Epithelial cell of prostate (primary cell): ENCODE measurements at places on chromosomes 16 and 17.

- no peak for DNase-seq
Observed at GRCh38 chr17:21389394-21389793, 13.2 kb downstream of the KCNJ12 start.

GRCh38 chr16:5633845-5634440 lies 536.3 kb upstream of the EEF2KMT start:
- no peak for DNase-seq

GRCh38 chr17:43808076-43808475 lies 24.9 kb downstream of the MPP3 start:
- no peak for DNase-seq

- no peak for DNase-seq
Observed at GRCh38 chr16:84161801-84162200, 16.7 kb downstream of the DNAAF1 start.

- DNase-seq, result no peak
Observed at GRCh38 chr16:25868706-25869370, 177.1 kb downstream of the HS3ST4 start.

DNA sequence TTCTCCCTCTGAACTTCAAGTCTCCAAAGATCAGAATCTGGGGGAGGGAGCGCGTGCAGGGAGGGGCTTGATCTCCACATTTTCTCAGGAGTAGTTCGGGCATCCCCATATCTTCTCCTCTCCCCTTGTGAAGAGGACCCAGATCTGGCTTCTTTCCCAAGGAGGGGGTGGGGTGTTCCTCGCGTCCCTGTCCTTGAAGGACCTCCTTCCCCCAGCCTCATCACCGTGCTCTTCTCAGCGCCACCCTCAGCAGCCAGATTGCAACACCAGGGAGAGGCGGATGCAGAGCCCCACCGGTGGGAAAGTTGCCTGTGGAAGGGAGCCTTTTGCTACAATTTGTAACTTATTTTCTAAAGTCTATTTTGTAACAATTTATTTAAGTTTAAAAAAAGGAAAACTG lies 5.7 kb downstream of the PRSS53 start:
- no peak for DNase-seq

DNA sequence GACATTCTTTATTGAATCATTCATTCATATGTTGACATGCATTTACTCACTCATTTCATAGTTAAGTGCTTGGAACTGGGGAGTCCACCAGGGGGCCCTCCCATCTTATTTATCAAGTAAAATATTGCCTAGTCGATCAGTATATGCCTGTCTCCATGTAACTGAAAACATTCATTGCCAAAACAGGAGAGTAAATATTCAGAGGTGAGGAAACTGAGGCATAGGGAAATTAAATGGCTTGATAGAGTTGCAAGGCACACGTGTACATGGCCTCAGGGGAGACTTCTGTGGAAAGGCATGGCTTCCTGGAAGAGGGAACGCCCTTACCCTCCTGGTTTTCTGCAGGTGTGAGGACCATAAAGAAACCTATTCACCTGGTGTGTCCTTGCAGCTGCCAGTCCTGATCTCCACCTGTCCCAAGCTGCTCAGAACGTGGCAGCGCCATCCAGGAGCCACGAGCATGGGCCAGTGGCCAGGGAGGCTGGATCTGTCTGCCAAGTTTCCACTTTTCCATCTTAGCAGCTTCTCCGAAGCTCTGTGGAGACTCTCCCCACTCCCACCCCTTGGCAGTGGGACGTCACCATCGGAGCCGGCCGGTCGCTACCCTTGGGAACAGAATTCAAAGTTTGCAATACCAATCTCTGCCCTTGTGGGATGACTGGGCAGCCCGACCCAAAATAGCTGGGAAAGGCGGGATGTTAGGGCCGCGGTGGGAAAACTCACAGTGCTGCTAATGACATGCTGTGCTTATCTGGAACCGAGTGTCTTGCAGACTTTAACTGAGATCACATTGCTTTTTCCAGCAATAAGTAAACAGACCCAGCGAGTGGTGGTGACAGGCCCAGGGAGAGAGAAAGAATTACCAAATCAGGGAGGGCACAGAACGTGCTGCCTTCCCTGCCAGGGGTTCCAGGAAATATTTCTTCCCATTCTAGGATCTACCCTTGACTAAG lies 4.1 kb upstream of the C1QTNF1 start:
- no peak for DNase-seq

GRCh38 chr16:88904676-88905365 lies 38.4 kb upstream of the PABPN1L start:
- DNase-seq, result no peak

DNA sequence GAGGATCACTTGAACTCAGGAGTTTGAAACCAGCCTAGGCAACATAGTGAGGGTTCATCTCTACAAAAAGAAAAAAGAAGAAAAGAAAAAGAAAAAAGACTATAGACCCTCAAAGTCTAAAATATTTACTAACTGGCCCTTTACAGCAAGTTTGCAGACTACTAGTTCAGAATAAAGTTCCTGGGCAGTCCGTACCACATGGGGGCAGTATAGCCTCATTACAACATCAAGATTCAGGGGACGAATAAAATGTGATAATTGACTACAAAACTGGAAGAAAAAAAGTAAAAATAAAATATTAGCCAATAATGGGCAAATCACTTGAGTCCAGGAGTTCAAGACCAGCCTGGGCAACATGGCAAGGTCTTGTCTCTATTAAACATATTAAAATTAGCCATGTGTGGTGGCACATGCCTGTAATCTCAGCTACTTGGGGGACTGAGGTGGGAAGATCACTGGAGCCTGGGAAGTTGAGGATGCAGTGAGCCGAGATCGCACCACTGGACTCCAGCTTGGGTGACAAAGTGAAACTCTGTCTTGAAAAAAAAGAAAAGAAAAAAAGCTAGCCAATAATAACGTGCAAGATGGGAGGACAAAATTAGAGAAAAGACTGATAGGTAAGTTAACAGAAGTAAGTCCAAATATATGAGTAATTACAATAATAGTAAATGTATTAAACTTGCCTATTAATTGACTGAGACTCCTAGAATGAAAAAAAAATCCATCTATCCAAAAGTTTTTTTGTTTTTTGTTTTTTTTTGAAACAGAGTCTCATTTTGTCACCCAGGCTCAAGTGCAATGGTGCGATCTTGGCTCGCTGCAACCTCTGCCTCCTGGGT lies 129.4 kb upstream of the SEC14L1 start:
- no peak for DNase-seq

DNA sequence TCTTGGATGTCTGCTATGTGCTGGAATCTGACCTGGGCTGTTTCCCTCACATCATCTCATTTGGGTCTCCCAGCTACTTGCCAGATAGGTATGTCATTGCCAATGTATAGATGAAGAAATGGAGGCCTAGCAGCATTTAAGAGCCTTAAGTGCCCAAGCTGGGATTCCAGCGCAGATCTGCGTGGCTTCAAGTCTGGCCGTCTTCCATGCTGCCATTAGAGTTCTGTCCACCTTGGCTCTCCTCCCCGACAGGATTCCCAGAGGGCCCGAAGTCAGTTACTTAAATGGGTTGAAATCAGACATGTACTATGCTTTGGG lies 33.0 kb upstream of the CCR7 start:
- DNase-seq, result no peak

DNA sequence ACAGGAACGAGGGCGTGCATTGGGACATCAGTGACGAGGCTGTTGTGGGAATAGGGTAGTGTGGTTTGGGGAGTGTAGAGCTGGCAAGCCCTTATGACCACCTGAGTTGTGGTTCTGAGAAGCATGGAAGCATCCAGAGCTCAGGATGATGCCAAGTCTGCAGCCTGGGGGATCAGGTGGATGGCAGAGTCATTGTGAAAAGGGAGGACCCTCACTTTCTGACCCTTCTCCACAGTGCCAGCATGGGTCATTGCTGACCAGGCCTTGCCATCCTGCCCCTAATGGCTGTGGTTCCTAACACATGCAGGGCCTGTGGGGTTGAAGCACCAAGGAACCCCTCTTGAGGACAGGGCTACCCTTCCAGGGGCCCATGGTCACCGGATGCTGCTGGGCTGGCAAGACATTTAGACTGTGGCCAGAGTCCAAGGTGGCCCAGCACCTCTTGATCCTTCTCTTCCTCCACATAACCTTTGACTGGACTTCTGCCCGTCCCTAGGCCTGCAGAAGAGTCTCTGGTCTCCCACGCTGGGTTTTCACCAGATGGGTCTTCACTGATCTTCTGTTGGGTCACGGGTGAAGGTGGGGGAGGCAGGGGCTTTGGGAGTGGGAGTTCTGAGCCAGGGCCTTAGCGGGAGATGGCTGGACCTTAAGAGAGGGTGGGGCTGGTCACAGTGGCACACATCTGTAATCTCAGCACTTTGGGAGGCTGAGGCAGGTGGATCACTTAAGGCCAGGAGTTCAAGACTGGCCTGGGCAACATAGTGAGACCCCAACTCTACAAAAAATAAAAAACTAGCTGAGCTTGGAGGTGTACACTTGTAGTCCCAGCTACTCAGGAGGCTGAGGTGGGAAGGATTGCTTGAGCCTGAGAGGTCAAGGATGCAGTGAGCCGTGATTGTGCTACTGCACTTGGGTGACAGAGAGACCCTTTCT lies 2.0 kb upstream of the PLA2G15 start:
- no peak for DNase-seq

GRCh38 chr17:74389937-74390679 lies 22.8 kb downstream of the GPR142 start:
- no peak for DNase-seq

GRCh38 chr17:57365420-57365819 lies 109.1 kb downstream of the MSI2 start:
- DNase-seq, result no peak

- no peak for DNase-seq
Observed at GRCh38 chr17:13560935-13561334, 40.8 kb downstream of the HS3ST3A1 start.

- DNase-seq, result no peak
Observed at GRCh38 chr17:39069114-39069756, 82.2 kb downstream of the PLXDC1 start.

GRCh38 chr17:3683054-3683511 lies 12.9 kb downstream of the P2RX5 start:
- no peak for DNase-seq

DNA sequence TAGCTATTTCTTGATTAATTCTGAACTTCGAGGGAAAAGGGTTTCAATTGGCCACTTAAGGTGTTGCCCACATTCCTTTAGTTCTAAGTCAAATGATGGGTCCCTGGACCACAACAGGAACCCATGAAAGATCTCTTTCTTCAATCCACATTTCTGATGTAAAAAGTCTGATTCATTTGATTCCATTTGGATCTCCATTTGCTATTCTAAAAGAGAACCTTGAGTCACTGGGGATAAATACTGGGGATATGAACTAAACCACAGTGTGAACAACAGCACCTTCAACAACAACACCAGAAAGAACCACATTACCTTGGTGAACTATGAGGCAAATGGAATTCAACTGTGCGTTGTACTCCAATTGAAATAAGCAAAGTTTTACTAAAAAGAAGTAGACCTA lies 108.9 kb upstream of the IRX5 start:
- DNase-seq, result no peak

DNA sequence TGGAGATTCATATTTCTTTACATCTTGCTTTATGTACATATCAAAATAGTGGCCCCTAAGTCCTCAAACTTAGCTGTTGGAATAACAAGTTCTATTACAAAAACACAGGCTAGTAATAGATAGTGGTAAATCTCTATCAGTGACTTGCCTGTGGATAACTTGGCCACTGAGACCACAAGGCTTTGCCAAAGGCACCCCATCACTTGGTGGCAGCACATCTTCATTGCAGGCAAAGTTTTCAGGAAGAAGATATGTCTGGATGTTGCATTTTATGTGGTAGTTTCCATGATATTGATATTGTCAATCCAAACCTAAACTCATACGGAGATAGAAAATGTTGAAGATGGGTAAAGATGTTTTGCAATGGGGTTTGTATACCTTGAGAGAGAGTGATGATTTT lies 58.5 kb downstream of the KNOP1 start:
- DNase-seq, result no peak

DNA sequence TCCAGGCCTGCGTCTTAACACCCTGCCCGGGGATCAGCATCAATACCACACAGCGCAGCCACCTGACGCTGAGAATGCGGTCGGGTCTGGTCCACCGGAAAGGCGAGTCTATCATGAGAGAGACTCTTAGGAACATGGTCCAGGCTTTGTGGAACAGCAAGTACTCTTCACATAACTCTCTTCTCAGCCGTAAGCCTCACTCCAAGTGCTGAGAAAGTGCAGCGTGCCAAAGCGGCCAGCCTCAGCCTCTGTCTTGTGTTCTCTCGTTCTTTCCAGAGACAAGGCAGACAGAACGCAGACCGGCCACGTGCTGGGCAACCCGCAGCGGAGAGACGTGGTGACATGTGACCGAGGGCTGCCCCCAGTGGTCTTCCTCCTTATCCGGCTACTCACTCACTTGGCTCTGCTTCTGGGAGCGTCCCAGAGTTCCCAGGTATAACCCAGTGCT lies 34.4 kb upstream of the ENDOV start:
- DNase-seq, result no peak

DNA sequence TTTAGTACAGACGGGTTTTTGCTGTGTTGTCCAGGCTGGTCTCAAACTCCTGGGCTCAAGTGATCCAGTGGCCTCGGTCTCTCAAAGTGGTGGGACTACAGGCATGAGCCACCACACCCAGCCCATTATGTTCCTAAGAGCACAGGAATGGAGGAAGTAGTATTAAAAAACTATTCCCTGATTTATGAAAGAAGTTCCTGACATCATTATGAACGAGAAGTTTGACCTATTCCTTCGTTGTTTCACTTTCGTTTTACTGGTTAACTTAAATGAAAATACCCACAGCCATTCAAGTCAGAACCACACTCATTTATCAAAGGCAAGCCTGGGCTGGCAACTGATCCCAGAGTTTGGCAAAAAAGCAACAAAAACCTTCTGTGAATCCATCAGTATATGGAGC lies 13.5 kb upstream of the CBX4 start:
- peak; percentile 58 for DNase-seq

DNA sequence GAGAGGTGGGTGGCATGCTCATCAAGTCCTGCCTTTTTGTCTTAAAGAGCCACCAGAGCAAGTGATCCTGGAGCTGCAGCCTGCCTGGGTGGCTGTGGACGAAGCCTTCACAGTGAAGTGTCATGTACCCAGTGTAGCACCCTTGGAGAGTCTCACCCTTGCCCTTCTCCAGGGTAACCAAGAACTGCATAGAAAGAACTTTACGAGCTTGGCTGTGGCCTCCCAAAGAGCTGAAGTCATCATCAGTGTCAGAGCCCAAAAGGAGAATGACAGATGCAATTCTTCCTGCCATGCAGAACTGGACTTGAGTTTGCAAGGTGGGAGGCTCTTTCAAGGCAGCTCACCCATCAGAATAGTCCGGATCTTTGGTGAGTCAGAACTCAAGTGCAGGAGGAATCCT lies 14.2 kb downstream of the CSH2 start:
- DNase-seq, result no peak

DNA sequence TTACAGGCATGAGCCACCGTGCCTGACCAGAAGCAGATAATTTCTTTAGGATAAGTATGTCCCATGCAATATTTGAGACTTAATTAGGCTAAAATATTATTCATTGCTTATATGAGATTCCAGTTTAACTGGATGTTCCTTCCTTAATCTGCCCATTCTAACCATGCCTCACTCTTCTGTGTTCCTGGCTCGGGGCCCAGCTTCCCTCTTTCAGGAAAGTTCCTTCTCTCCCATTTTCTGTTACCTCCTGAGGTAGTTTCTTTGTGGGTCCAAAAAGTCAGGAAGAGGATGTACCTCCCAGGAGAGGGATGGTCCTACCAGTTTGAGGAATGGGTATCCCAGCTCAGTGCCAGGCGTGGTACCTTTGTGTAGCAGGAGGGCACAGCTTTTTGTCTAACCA lies 23.3 kb downstream of the UNK start:
- no peak for DNase-seq
